ENCODE measurements at places on chromosomes 13 and 19. TPM values are rescaled to one million over a fixed set of nuclear protein-coding genes. Genes with fewer than 3 reads are reported as not detected.

The FUT3 gene
- not detected for polyA plus RNA-seq

The LILRA2 gene
- not detected for polyA plus RNA-seq

The GNG7 gene
- 0.25 TPM for polyA plus RNA-seq

The RFPL4A gene
- not detected for polyA plus RNA-seq

The LILRB3 gene
- not detected for polyA plus RNA-seq

The POSTN gene
- polyA plus RNA-seq: 0.41 TPM

The ADGRE1 gene
- not detected for polyA plus RNA-seq

The FLT3LG gene
- polyA plus RNA-seq: 5.6 TPM

The FFAR2 gene
- polyA plus RNA-seq: not detected

The LMTK3 gene
- 0.05 TPM for polyA plus RNA-seq

The IZUMO2 gene
- polyA plus RNA-seq: not detected

The SCN1B gene
- polyA plus RNA-seq: 11.2 TPM

The CKAP2 gene
- polyA plus RNA-seq: 9.2 TPM
